Sigmoid colon (tissue), 7 donors: ENCODE measurements at places on chromosomes 4 and X.

DNA sequence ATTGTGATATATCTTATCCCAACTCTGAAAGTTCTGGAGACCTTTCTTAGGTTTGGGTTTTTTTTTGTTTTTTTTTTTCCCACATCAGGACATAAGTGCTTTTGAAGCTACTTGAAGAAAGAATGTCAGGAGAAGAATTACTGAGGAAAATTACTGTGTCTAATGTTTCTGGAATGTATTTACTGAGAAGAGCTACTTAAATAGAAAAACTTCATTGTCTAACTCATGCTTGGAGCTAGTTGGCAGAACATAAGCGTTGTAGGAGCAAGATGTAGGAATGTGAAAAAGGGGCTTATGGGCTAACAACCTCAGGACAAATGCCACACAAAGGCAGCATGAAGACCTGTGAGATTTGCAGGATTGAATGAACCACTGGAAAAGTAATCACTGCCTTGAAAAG lies 166.6 kb upstream of the GLRA2 start:
- DNase-seq, result no peak

DNA sequence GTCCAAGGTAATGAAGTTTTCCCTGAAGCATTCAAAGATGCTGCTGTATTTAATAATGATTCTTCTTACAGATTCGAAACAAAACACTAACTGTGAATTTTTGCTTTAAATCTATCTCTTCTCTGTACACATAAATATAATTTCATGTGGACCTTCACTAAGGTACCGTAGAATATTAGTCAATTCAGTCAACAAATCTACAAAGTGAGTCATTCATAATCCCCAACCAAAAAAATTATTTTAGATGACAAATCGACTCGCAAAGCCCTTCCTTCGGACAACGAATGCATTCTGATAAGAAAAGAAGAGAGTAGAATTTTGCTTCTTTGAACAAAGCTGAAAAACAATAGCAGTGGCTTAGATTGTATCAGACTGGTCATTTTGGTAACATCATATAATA lies 95.7 kb downstream of the PRDM5 start:
- DNase-seq, result no peak

GRCh38 chr4:176198316-176198903 lies 3.0 kb upstream of the SPATA4 start:
- DNase-seq, result peak; percentile 30

- DNase-seq, result no peak
Measured at GRCh38 chr4:54254116-54254914, 25.2 kb downstream of the PDGFRA start.

DNA sequence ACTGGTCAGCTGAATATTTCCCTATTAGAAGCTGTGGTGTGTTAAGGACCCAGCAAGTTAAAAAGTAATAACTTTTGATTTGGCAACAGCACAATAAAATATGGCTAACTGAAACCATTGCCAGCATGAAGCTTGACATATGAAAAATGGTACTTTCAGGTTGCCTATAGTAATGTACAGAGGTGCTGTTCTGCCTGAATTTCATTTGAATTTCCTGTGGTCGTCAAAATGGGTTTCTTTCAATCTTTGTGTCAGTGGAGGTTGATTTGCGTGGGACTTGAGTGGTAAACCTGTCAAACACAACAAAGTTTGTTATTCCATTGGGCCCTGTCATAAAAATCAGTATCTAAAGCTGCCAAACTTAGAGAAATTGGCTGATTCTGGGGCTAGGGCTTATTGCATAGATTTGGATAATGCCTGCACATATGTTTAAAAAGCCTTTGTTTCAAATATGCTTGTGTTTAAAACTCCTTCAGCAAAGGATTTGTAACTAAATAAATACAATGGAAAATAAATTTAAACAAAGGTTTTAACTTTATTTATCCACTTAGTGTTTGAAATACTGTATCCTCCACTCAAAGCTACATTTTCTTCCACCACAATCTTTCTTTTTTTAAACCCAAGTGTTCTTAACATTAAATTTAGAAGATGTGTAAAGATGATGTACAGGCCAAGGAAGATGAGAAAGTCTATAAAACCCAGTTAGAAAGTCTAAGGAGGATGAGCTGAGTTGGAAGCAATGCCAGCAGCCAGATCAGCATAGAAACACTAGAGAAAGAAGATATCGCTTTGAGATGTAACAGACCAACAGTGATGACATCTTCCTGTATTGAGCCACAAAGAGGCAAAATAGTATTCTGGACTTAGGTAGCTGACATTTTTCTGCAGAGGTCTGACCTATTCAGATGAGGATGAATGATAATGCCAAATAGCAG lies 134.8 kb upstream of the GIMD1 start:
- DNase-seq, result no peak

DNA sequence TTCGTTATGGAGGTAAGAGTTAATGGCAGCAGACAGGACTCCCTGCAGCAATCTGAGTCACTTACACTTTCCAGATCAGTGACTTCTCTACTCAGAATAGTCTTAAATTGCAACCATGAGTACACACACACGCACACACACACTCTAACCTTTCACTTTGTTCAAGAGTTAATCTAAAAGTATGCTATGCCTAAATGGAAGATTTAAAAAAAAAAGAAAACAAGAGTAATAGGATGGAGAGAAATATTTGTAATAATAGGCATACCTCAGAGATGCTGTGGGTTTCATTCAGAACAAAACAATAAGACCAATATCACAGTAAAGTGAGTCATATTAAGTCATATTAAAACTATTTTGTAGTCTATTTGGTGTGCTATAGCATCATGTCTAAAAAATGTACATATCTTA lies 969.1 kb upstream of the PCDH10 start:
- no peak for DNase-seq

GRCh38 chr4:65386927-65387326 lies 283.4 kb downstream of the EPHA5 start:
- DNase-seq, result no peak

DNA sequence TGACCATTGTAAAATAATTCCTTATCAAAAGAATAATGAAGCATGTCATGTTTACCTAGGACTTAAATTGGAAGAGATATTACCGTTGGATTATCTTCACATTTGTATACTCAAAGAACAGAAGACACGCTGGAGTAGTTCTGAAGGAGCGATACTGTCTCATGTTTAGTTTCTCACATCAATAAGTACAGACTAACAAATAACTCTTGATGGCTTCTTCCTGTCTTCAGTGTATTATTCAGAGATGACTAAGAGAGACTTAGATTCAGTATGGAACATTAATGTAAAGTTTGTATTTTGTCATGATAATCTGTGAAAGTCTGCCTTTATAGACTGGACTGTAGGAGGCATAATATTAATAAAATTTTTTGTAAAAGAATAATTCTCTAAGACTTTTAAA lies 72.7 kb downstream of the SPRY1 start:
- DNase-seq, result no peak

DNA sequence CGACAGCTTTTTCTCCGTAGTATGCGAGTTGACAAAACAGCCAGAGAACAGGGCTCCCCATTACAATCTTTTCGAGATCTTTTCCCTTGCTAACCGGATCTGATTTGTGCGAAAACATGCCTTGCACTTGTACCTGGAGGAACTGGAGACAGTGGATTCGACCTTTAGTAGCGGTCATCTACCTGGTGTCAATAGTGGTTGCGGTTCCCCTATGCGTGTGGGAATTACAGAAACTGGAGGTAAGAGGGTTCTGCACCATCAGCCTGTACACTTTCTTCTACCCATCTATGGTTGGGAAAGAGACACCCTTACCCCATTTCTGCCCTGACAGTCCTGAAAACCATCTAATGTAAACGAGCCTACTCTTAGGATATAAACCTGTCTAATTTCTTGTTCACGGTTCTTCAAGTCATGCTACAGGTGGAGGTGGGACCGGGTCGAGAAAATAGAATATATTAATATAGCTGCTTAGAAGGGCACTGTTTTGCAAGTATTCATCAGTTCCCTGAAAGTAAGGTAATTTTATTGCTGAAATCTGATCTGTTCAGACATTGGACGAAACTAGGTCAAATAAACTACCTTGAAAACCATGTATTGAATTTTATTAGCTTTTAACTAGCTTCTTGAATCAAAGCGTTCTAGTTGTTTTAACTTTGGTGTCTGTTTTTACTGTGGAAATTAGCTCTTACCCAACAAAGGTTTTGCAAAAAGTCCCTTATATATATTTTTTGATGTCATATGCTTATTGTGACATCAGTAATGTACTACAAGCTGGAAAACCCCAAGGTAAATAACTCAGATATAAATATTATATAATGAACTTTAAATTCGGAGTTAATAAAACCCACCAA lies 869 bp downstream of the TMEM184C start:
- no peak for DNase-seq

DNA sequence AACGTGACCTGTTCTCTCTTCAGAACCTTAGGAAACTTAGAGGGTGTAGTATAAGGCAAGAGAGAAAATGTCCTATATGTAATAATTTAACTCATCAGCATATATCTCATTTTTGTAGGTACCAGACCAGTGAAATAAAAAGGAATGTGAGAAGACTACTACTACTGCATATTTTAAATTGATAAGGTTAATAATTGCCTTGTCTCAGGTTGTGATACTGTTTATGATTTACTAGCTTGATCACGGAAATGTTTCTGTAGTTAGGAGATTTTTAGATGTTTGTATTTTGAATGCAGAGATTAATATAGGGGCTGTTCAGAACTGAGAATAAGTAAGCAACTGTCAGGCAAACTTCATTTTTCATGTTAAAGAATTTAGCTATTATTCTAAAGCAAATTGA lies 1563.4 kb downstream of the C4orf33 start:
- no peak for DNase-seq

DNA sequence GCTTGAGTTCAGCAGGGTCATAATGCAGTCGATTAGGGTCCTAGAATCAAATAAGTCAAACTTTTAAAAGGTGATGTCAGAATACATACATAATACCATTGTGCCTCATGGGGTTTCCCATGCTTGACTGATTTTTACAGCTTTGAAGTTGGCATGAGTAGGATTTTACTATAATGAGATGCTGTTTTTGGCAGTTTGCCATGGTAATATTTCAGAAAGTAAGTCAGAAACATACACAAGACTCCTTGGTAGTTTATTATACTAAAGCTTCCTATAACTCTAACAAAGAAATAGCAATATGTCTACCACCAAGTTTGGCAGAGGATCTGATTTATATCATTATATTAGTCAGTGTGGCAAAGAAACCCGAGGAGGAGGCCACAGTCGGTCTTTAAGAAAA lies 45.2 kb downstream of the PHKA2 start:
- no peak for DNase-seq

DNA sequence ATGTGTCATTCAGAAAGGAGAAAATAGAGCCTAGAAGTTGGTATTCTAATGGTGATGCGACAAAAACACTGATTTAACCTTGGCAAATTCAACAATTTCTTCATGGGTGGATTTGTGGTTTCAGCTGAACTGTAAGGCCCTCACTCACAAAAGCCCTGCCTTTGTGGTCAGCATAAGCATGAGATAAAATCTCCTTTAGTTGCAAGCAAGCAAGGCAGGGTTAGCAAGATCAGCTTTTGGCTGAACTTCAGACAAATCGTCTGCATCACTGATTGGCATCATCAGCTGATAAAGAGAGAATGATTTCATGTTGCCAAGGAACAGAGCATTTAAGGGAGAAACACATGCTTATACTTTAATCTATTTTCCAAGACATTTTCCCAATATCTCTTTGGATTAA lies 2582.2 kb downstream of the PCDH7 start:
- no peak for DNase-seq

GRCh38 chr4:91325495-91325894 lies 978.3 kb upstream of the GRID2 start:
- no peak for DNase-seq

GRCh38 chr4:138773321-138773720 lies 242.3 kb upstream of the NOCT start:
- DNase-seq, result no peak

GRCh38 chr4:86441175-86441936 lies 81.5 kb upstream of the MAPK10 start:
- DNase-seq, result no peak

GRCh38 chr4:54837576-54838140 lies 179.9 kb downstream of the KIT start:
- DNase-seq, result no peak

DNA sequence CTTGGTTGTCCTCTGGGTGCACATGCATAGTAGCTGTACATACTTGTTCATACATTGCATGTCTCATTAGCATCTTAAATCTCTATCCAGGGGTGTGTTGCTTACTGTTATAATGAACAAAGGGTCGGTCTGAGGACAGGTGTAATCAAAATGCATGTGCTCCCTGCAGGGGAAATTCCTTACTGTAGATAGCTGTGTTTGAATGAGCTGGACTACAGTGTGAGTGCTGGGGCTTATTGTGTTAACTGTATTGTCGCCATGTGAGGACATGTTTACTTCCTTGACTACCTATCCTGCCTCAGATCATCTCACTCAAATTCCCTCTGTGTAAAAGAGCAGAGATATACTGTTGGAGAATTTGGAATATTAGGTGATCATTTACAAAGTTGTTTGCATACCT lies 98.7 kb downstream of the KLHL34 start:
- no peak for DNase-seq

DNA sequence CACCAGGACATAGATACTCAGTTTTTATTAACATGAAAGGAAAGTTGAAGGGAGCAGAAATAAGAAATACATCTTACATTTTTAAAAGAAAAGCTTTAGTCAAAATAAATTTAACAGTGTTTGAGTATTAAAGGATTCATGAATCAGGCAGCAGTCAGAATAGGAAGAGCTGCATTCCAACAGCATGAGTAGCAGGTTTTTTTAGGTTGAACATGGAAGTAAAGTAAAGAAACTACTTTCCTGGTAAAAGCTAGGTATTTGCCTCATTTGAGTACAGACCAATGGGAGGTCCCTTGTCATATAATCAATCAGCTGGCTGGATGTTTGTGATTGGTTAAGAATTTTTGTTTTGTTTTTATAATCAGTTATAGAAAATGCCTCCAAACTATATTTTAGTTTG lies 645.9 kb upstream of the INTU start:
- DNase-seq, result no peak

GRCh38 chr4:104826171-104826570 lies 320.5 kb upstream of the TET2 start:
- no peak for DNase-seq

DNA sequence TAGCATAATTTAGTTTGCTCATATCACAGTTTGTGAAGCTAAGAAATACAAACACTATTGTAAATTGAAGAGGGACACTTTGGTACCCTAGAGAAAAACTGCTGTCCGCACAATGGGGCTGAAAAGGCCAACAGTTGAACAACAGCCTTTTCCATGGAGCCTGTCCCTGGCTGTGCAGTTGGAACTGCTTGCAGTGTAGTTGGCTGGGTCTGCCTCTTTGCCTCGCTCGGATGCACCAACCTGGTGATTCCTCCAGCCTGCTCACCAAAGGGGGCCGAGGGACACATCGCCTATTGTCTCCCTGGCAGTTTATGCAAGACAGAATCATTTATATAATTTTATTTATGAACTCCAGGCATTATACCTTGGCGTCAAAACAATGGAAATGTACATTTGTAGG lies 16.5 kb upstream of the GALNT7 start:
- no peak for DNase-seq

- peak; percentile 70 for DNase-seq
Measured at GRCh38 chr4:78059524-78059889, 2.4 kb downstream of the FRAS1 start.

GRCh38 chrX:149762696-149763614 lies 10.9 kb upstream of the HSFX1 start:
- no peak for DNase-seq

GRCh38 chr4:39700554-39700953 lies 2.6 kb downstream of the UBE2K start:
- no peak for DNase-seq

GRCh38 chrX:56803850-56804681 lies 75.0 kb downstream of the NBDY start:
- no peak for DNase-seq
